Progenitor cell of endocrine pancreas (in vitro differentiated cells): ENCODE measurements at places on chromosomes 13 and 19. TPM values are rescaled to one million over a fixed set of nuclear protein-coding genes. Genes with fewer than 3 reads are reported as not detected.
A peak's percentile ranks its signal among the peaks of the same experiment; 100 is the strongest.

RXFP2 gene
- not detected in 2 replicates for total RNA-seq

ANGPTL4 gene
- total RNA-seq, result 0.77 and 1.1 TPM in 2 replicates

DNA sequence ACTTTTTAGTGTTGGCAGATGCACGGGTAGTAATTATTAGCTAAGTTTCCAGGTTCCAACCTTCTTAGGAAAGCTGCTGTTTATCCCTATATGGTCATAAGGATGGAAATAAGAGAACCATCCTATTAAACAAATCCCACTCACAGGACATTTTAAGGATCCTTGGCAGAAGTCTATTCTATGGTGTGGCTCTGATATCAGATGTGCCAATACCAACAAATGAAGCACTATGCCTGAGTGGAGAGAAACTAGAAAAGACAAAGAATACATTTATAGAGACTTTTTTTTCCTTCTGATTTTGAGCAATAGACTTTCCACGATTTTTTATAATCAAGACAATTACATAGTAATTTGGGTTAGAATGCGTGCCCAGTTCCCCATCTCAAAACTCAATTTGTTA is 12.6 kb downstream of the PCDH17 start:
- no peak overlapping the region for H3K27ac ChIP-seq
- no peaks in the 10 kb centered on the region for H3K27me3 ChIP-seq
- no peak for DNase-seq

DNA sequence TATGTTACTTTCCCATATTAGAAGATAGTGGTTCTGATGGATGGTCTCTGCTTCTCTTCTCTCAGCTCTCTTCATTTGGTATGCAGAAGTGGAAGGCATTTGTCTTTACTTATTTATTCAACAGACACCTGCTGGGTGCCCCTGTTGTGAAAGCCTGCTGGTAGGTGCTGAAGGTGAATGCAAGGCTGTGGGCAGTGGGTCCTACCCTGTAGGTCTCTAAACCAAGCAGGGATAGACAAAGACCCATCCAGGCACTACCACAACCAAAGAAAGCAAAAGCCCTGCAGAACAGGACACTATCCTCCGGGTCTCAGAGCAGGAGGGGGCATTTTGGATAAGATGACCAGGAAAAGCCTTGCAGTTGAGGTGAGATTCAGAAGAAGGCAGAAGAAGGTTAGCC is 106.1 kb downstream of the STARD13 start:
- no peak overlapping the region for H3K4me3 ChIP-seq
- no peaks in the 10 kb centered on the region for H3K36me3 ChIP-seq
- H3K27me3 ChIP-seq, result peaks cover 3% of the 10 kb centered on the region
- no peak overlapping the region for H3K27ac ChIP-seq
- DNase-seq, result no peak
- peaks cover 23% of the 10 kb centered on the region for H3K4me1 ChIP-seq

DNA sequence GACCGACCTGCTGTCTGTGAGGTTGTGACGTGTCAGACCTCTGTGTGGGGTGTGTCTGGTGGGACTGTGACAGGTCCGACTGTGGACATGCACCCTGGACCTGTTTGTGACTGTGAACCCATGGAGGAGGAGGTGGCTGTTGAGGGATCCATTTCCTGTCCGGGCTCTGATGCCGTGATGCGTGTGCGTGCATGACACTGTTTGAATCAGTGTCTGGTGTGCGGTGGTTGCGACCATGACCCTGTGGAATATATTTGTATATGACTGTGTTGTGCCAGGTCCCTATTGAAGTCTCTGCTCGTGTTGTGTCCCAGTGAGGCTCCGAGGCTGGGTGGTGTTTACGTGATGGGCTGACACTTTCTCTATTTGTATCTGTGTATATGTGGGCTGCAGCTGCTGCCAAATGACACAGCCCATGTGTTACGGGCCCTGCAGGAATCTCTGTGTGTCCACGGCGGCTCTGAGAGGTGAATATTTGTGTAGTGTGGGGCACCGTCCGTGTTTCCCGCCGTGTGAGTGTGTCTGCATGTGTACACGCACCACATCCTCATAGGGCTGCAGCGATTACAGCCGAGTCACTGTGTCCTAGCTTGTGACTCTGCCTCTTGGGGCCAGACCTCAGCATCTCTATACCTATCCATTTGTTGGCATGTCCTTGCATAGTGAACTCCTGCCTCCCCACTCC is 18.3 kb downstream of the CCDC97 start:
- peaks cover 28% of the 10 kb centered on the region for H3K4me1 ChIP-seq
- H3K27me3 ChIP-seq, result peaks cover 11% of the 10 kb centered on the region
- H3K36me3 ChIP-seq, result no peaks in the 10 kb centered on the region
- DNase-seq, result no peak
- no peak overlapping the region for H3K27ac ChIP-seq
- H3K4me3 ChIP-seq, result peak overlapping the region; percentile 1

AP1M2 gene
- total RNA-seq, result 107 and 110 TPM in 2 replicates

PNMA8A gene
- 27.5 and 28.1 TPM in 2 replicates for total RNA-seq

DNA sequence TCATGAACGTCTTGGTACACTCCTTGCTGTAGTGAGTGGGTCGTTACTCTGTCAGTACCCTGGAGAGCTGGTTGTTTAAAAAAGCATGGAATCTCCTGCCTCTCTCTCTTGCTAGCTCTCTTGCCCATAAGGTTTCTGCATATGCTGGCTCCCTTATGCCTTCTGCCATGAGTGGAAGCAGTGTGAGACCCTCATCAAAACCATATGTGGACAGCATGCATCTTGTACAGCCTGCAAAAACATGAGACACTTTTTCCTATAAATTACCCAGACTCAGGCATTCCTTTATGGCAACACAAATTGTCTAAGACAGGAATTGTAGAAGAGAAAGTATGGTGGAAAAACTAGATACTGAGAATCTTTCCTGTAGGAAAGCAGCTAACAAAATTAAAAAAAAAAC is 516.3 kb downstream of the SLITRK6 start:
- no peak overlapping the region for H3K4me3 ChIP-seq
- no peaks in the 10 kb centered on the region for H3K36me3 ChIP-seq
- H3K4me1 ChIP-seq, result peaks cover 21% of the 10 kb centered on the region
- peaks cover 1% of the 10 kb centered on the region for H3K27me3 ChIP-seq

DNA sequence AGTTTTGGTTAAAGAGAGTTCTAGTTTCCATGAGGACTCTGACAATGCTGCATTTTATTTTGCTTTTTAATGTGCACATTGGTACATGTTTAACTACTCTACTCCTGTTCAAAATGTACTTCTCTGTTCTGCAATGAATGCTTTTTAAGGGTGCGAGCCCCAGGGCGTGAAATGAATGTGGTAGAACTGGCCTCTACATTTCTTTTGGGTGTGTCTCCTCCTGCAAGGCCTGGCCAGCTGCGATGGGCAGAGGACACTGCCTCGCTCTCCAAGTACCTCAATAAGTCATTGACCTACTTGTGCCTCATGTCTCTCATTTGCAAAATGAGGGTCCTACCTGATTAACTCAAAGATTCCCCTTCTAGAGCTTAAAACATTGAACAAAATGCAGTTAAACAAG is 6.7 kb downstream of the RGS9BP start:
- no peak overlapping the region for H3K27ac ChIP-seq
- DNase-seq, result no peak
- H3K27me3 ChIP-seq, result peaks cover 33% of the 10 kb centered on the region
- no peaks in the 10 kb centered on the region for H3K36me3 ChIP-seq

DAPK3 gene
- total RNA-seq, result 105 and 106 TPM in 2 replicates

- peaks cover 35% of the 10 kb centered on the region for H3K27me3 ChIP-seq
- H3K27ac ChIP-seq, result peak overlapping the region; percentile 71
- no peaks in the 10 kb centered on the region for H3K36me3 ChIP-seq
- peak overlapping the region; percentile 93 for H3K4me3 ChIP-seq
These were observed 33.9 kb downstream of the CCNE1 start for GRCh38 chr19:29845574-29846176.

DNA sequence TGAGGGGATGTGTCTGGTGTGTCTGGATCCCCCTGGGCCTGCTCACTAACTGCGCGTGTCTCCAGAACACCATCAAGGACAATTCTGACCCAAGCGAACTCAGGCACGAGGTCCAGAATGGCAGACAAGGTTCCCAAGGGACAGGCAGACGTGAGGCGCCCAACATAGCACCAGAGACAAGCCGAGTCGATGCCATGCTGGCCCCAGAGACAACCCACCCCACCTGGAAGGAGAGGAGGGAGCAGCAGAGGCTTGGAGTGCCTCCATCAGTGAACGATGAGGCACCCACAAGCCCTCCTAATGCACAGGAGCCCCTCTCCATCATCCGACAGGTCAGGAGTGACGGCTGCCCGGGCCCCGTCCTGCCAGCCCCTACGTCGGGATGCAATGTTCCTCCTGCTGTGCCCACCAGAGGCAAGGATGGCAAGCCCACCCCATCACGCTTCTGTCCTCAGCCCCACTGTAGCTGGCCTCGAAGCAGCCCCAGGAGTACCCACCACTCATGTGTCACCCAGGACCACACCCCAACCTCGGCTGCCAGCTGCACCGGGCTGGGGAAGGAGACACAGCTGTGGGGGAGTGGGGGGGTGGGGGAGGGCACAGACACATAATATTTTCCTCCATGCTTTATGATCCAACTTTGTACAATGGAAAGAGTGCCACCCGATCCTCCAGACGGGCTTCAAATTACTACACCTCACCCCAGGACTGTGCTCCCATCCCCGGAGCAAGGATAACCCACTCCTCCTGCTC is 11.8 kb downstream of the AP3D1 start:
- no peak for DNase-seq
- H3K27me3 ChIP-seq, result no peaks in the 10 kb centered on the region
- peak overlapping the region; percentile 87 for H3K27ac ChIP-seq
- H3K4me3 ChIP-seq, result no peak overlapping the region

DNA sequence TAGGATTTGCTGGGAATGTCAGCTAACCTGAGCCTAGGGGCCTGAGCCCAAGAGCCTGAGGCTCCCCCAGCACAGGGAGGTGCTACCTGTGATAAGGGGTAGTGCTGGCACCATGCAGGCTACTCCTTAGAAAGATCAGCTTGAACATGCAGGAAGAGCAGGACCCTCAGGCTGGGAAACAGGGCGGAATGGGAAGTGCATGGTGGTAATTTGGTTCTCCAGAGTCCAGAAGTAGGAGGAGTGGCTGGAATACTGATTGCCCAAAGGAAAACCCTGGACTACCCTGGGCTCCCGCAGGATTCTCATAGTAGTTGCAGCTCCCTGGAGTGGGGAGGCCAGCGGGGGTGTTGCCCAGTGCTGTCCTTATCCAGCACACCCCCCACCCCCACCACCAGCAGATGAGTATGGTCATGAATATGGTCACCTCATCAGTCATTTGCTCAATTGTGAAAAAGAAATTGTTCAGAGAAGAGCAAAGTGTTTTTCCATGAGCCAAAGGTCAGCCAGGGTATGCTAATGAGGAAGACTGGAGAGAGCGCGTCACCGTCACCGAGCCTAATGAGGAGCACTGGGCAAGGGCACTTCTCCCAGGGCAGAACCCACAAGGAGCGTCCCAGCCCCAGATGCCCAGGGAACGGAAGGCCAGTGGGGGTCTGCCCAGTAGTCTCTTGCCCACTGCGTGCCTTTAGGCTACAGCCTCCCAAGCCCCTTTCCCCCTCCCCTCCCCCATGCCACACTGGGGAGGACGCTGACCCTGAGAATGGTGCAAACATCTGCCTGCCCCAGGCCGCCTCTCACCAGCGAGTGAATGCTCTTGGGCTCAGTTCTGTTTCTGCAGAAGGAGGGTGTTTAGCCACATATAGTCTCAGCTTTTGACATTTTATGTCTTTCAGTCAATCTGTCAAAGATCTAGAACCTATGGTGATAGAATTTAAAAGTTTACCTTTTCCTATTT is 5.3 kb downstream of the SLC25A15 start:
- no peak for DNase-seq
- peaks cover 9% of the 10 kb centered on the region for H3K4me1 ChIP-seq
- no peak overlapping the region for H3K27ac ChIP-seq
- H3K4me3 ChIP-seq, result no peak overlapping the region

DNA sequence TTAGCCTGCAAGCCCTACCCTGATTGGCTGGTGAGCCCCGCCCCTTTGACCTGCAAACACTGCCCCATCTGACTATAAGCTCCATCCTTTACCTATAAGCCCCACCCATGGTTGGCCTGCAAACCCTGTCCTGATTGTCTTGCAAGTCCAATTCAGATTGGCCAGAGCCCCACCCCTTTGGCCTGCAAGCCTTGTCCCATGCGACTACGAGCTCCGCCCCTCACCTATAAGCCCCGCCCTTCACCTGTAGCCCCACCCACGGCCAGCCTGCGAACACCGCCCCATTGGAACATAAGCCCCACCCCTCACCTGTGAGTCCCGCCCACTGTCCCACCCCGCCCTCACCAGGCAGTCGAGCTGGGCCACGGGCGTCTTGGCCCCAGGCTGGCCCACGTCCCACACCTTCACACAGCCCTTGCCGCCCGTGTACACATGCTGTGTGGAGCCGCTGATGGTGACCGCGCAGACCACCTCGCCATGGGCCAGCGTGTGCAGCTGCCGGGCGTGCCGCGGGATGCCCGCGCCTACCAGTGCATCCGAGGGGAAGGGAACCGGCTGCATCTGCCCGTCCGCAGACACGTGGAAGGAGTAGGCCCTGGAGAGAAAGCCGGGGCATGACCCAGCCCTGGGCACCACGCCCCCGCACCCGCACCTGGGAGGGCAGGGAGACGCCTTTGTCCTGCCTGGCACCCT is 22.9 kb downstream of the TLE2 start:
- H3K4me1 ChIP-seq, result no peaks in the 10 kb centered on the region
- H3K27me3 ChIP-seq, result no peaks in the 10 kb centered on the region
- no peak overlapping the region for H3K27ac ChIP-seq
- DNase-seq, result no peak
- H3K36me3 ChIP-seq, result peaks cover 24% of the 10 kb centered on the region
- H3K4me3 ChIP-seq, result no peak overlapping the region

HIPK4 gene
- 0.11 TPM in 1 of 2 replicates, not detected in the other for total RNA-seq

DNA sequence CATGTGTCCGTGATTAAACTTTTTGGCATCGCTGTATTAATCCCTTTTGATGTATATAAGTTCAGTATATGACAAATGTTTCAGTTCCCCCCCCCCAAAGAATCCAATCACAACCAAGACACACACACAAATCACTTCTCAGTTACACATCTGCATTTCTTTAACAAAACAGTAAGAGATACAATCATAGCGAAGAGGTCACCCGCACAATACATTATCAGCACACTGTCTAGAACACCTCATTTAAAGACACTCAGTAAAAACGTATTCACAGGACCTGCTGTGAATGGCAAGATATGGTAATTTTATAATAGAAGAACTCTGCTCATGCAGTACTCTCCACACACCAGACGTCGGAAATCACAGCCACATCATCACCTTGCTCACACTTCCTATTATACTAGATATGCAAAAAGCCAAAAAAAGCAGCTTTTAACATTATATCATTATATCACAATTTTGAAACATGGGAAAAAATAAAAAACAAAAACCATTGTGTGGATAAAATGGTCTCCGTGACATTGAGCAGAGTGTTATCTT is 71.4 kb upstream of the XPO4 start:
- H3K36me3 ChIP-seq, result peaks cover 20% of the 10 kb centered on the region
- no peaks in the 10 kb centered on the region for H3K4me1 ChIP-seq
- H3K4me3 ChIP-seq, result no peak overlapping the region
- DNase-seq, result no peak

SPRY2 gene
- total RNA-seq, result 136 and 145 TPM in 2 replicates

- H3K4me3 ChIP-seq, result no peak overlapping the region
- H3K27me3 ChIP-seq, result peaks cover 6% of the 10 kb centered on the region
- no peak overlapping the region for H3K27ac ChIP-seq
- peaks cover 5% of the 10 kb centered on the region for H3K4me1 ChIP-seq
- no peaks in the 10 kb centered on the region for H3K36me3 ChIP-seq
- no peak for DNase-seq
These were observed 29.2 kb upstream of the FXYD3 start for GRCh38 chr19:35086455-35086854.

GRCh38 chr13:95128045-95128643 is 173.1 kb downstream of the ABCC4 start:
- H3K27ac ChIP-seq, result peak overlapping the region; percentile 86
- peaks cover 3% of the 10 kb centered on the region for H3K36me3 ChIP-seq
- H3K4me3 ChIP-seq, result no peak overlapping the region
- no peak for DNase-seq
